ENCODE measurements at places on chromosomes 4 and X. TPM values are rescaled to one million over a fixed set of nuclear protein-coding genes. Genes with fewer than 3 reads are reported as not detected.

DNA sequence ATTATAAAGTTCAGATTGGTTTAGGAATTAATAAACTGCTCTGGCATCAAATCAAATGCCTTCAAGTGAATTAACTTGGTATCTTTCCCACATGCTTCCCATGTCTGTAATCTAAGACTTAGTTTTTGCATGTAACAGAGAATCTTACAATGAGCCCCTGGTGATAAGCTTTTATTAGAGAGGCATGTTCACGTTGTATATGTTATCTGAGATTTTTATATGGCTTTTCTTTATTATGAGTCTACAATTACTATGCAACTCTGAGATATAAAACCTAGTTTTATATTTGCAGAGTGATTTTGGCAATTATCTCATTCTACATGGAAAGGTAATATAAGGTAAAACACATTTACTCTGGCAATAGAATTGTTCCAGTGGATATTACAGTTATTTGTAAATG, 1578.4 kb upstream of the IGFBP7 start:
- H3K4me3 ChIP-seq, result no peak overlapping the region
- H3K27ac ChIP-seq, result no peak overlapping the region
- no peak for DNase-seq

GRCh38 chrX:155068165-155068564, 2.8 kb downstream of the CMC4 start:
- H3K36me3 ChIP-seq, result no peaks in the 10 kb centered on the region
- H3K4me3 ChIP-seq, result no peak overlapping the region
- no peaks in the 10 kb centered on the region for H3K27me3 ChIP-seq

GRCh38 chr4:100280807-100281206, 90.5 kb upstream of the DDIT4L start:
- no peak overlapping the region for H3K27ac ChIP-seq
- no peaks in the 10 kb centered on the region for H3K27me3 ChIP-seq
- no peak overlapping the region for H3K4me3 ChIP-seq
- H3K36me3 ChIP-seq, result no peaks in the 10 kb centered on the region
- no peaks in the 10 kb centered on the region for H3K4me1 ChIP-seq
- no peak for DNase-seq

- H3K27me3 ChIP-seq, result no peaks in the 10 kb centered on the region
- no peak for DNase-seq
- H3K36me3 ChIP-seq, result no peaks in the 10 kb centered on the region
- no peak overlapping the region for H3K4me3 ChIP-seq
- no peak overlapping the region for H3K27ac ChIP-seq
- H3K4me1 ChIP-seq, result no peaks in the 10 kb centered on the region
Observed at GRCh38 chrX:96453139-96453538, 231.5 kb upstream of the DIAPH2 start.

GRCh38 chr4:99966692-99967091, 16.6 kb upstream of the H2AZ1 start:
- no peaks in the 10 kb centered on the region for H3K4me1 ChIP-seq
- no peak overlapping the region for H3K4me3 ChIP-seq
- no peak for DNase-seq
- no peaks in the 10 kb centered on the region for H3K27me3 ChIP-seq

GRCh38 chr4:77158487-77158861, 1.5 kb downstream of the CCNG2 start:
- no peaks in the 10 kb centered on the region for H3K27me3 ChIP-seq
- peak overlapping the region; percentile 95 for H3K27ac ChIP-seq
- H3K36me3 ChIP-seq, result peaks cover 16% of the 10 kb centered on the region

DNA sequence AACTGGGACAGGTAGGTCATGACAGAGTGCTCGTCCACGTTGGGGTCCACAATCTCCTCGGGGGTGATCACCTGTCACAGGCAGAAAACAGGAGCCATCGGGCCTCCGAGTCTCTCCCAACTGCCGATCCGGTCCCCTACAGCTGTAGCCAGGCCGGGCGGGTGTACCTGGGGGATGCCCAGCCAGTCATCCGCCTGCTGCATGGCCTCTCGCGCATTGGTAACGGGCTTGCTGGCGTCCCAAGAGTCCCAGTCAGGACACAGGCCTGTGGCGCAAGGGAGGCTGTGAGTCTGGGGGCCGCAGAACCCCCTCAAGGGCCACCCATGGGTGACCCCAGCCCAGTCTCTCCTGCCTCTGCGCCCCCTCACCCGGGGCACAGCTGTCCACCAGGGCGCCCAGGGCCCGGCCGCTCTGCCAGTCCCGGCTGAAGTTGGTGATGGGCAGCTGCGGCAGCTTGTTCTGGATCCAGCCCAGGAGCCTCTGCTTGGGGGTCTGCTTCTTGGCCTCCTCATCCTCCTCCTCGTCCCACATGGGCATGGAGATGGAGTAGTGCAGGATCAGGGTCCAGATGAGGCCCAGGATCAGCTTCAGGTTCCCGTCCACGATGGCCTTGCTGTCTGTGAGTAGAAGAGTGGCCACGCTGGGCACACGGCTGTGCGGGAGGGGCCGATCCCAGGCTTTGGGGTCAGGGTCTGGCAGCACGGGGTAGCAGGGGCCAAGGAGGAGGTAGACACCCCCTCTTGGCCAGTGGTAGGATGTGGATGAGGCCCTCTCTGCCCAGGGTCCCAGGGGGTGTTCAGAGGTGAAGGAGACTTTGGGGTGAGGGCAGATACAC, 6.7 kb downstream of the FLNA start:
- H3K4me3 ChIP-seq, result peak overlapping the region; percentile 74
- no peaks in the 10 kb centered on the region for H3K4me1 ChIP-seq
- H3K36me3 ChIP-seq, result peaks cover 73% of the 10 kb centered on the region
- H3K27ac ChIP-seq, result peak overlapping the region; percentile 84

DNA sequence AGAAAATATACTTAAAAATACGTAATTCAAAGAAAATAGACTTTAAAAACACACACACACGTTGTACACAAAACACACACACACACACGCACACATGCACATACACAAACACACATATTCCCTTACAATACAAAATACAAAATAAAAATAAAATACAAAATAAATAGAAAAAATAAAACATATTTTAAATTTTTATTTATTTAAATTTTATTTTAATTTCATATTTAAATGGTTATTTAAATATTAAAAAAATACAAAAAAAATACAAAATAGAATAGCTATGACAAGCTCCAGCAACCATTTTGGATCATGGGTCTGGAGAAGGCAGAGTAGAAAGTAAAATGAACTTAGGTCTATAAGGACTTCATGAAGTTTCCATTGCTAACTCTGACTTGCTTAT, 34.2 kb upstream of the PDGFC start:
- H3K27ac ChIP-seq, result peak overlapping the region; percentile 73
- no peaks in the 10 kb centered on the region for H3K4me1 ChIP-seq
- H3K36me3 ChIP-seq, result no peaks in the 10 kb centered on the region

- H3K4me1 ChIP-seq, result no peaks in the 10 kb centered on the region
- no peak for DNase-seq
- H3K36me3 ChIP-seq, result no peaks in the 10 kb centered on the region
- no peaks in the 10 kb centered on the region for H3K27me3 ChIP-seq
- H3K27ac ChIP-seq, result no peak overlapping the region
- H3K4me3 ChIP-seq, result no peak overlapping the region
Observed at GRCh38 chr4:105598787-105599186, 46.4 kb downstream of the ARHGEF38 start.

- H3K4me3 ChIP-seq, result no peak overlapping the region
- H3K27me3 ChIP-seq, result no peaks in the 10 kb centered on the region
- peak overlapping the region; percentile 25 for H3K27ac ChIP-seq
- peaks cover 16% of the 10 kb centered on the region for H3K36me3 ChIP-seq
- DNase-seq, result no peak
Observed at GRCh38 chrX:43743100-43743822, 87.2 kb downstream of the MAOA start.

DNA sequence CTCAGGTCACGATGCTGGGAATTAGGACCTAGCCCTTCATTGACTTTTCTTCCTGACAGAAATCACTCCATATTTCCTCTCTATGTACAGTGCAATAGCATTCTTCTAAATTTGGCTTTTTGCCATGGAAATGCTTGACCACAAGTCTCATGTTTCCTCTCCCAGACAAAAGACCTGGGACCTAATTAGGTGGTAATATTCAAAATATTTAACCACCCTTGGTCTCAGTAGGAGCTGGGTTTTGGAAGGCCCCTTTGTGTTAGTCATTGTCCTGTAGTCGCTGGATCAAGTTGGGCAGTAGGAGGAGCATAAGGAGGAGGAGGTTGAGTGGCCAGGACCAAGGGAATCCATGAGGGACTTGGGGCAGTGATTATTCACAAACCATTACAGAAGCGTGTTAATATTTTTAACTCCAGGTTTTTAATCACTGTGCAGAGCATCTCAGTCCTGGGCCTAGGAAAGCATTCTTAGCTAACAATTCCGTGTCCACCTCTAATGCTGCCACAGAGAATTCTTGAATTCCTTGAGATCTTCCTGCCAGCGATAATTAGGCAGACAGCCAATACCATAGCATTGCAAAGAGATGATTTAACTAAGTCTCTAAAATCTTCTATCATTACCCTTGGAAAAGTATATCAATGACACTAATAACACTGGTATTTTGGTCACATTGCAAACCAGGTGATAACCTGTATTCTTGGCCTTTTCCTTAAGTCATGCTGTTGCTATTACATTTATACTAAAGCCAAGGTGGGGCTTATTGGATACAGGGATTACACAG, 25.0 kb upstream of the SHROOM4 start:
- H3K27me3 ChIP-seq, result no peaks in the 10 kb centered on the region
- no peak overlapping the region for H3K27ac ChIP-seq
- H3K4me1 ChIP-seq, result no peaks in the 10 kb centered on the region
- DNase-seq, result no peak
- H3K36me3 ChIP-seq, result no peaks in the 10 kb centered on the region
- no peak overlapping the region for H3K4me3 ChIP-seq

GRCh38 chr4:72975488-72975784, 94.1 kb downstream of the COX18 start:
- no peak overlapping the region for H3K4me3 ChIP-seq
- H3K4me1 ChIP-seq, result no peaks in the 10 kb centered on the region
- no peak for DNase-seq
- no peak overlapping the region for H3K27ac ChIP-seq

DNA sequence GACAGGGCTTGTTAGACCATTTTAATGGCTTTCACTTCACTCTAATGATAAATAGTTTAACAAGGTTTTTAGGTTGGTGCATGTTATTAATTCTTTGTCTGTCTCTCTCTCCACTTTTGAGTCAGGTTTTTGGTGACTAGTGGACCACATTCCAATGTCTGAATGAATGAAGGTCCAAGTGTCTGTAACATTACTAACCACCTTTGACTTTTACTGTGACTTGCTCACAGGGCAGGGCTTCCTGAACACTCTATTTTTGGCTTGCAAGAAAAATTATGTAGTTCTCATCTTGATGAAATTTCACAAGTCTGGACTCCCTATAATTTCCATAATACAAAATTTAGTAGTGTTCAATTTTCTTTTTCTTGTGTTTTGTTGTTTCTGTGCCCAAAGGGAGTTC, 78.9 kb upstream of the BMPR1B start:
- no peak overlapping the region for H3K4me3 ChIP-seq
- no peaks in the 10 kb centered on the region for H3K27me3 ChIP-seq
- H3K4me1 ChIP-seq, result no peaks in the 10 kb centered on the region
- H3K27ac ChIP-seq, result no peak overlapping the region
- DNase-seq, result no peak
- H3K36me3 ChIP-seq, result no peaks in the 10 kb centered on the region

DNA sequence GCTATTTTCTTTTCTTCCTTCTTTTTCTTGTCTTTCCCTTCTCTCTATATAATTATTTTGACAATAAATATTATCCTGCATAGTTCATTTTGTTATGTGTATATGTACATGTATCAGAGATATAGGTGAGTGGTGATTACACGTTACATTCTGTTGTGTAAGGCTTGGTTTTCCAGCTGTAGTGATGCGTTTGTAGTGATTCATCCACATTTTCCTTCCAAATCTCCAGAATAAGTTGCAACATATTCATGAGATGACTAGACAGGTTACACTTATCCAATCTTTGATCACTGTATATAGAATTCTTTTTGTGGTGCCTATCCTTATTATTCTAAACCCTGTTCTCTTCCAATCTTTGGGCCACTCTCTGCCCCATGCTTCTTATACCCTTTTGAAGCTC, 540.2 kb downstream of the GBA3 start:
- DNase-seq, result no peak
- no peaks in the 10 kb centered on the region for H3K4me1 ChIP-seq
- no peaks in the 10 kb centered on the region for H3K27me3 ChIP-seq
- no peak overlapping the region for H3K27ac ChIP-seq
- no peaks in the 10 kb centered on the region for H3K36me3 ChIP-seq

GRCh38 chr4:127997534-127998388, 32.6 kb downstream of the ABHD18 start:
- no peak for DNase-seq
- no peaks in the 10 kb centered on the region for H3K4me1 ChIP-seq
- H3K4me3 ChIP-seq, result no peak overlapping the region
- no peak overlapping the region for H3K27ac ChIP-seq

GRCh38 chrX:123072686-123073385, 111.2 kb upstream of the GRIA3 start:
- no peaks in the 10 kb centered on the region for H3K27me3 ChIP-seq
- H3K27ac ChIP-seq, result no peak overlapping the region
- H3K4me1 ChIP-seq, result no peaks in the 10 kb centered on the region
- H3K4me3 ChIP-seq, result no peak overlapping the region
- H3K36me3 ChIP-seq, result no peaks in the 10 kb centered on the region

DNA sequence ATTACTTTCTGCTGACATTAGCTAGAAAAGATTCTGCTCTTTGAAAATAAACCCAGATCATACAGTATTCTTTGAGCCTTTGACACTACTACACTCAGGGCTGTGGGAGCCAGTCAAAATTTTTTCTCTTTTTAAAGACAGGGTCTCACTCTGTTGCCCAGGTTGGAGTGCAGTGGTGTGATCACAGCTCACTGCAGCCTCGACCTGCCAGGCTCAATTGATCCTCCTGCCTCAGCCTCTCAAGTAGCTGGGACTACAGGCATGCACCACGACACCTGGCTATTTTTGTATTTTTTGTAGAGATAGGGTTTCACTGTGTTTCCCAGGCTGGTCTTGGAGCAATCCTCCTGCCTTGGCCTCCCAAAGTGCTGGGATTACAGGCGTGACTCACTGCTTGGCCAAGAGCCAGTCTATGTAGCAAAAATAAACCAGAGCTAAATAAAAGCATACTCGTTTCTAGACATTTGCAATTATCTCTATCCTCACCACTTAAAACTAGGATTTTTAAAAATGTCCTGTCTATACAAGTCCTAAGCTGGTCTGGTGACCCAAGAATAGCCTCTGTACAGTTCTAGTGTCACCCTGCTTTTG, 43.2 kb downstream of the AKAP4 start:
- no peak for DNase-seq
- no peaks in the 10 kb centered on the region for H3K4me1 ChIP-seq
- H3K27ac ChIP-seq, result no peak overlapping the region

GRCh38 chr4:62080431-62080830, 880.3 kb downstream of the ADGRL3 start:
- no peaks in the 10 kb centered on the region for H3K36me3 ChIP-seq
- DNase-seq, result no peak
- H3K27me3 ChIP-seq, result no peaks in the 10 kb centered on the region
- no peak overlapping the region for H3K4me3 ChIP-seq
- H3K4me1 ChIP-seq, result no peaks in the 10 kb centered on the region

CYTL1 gene
- not detected for total RNA-seq

EVC2 gene
- 2.6 TPM for total RNA-seq

DMD gene
- total RNA-seq, result 111 TPM

MTTP gene
- 0.51 TPM for total RNA-seq

DKK2 gene
- total RNA-seq, result 1.8 TPM

AREG gene
- 31.3 TPM for total RNA-seq

ODAPH gene
- total RNA-seq, result not detected

STOX2 gene
- 25.8 TPM for total RNA-seq

ADRA2C gene
- 3.1 TPM for total RNA-seq

SSX3 gene
- not detected for total RNA-seq

EBP gene
- 73.7 TPM for total RNA-seq

EFHC2 gene
- 5.4 TPM for total RNA-seq

TBX22 gene
- not detected for total RNA-seq
